Stimulated activated CD8-positive, alpha-beta memory T cell treated with anti-CD3 and anti-CD28 coated beads, Interleukin-7, amount 100 ng/mL, for 4 hours (primary cell): ENCODE measurements at places on chromosomes 1 and 21.

DNA sequence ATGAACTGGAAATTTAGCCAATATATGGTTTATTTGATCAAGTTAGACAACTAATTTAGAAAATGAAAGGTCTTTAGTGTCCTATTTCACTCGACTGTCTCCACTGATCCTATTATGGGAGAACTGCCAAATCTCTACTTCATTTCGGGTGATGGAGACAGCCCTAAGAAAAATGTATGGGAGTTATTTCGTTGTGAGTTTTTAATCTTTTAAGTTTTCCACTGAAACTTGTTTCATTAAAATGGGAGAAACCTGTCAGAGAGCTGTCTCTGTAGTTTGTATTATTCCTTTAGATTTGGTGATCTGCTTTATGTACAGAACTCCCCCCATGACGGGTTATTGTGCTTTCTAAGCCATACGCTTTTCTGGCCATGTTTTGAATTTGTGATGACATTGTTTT is 899.7 kb downstream of the ADGRL2 start:
- no peak for DNase-seq

DNA sequence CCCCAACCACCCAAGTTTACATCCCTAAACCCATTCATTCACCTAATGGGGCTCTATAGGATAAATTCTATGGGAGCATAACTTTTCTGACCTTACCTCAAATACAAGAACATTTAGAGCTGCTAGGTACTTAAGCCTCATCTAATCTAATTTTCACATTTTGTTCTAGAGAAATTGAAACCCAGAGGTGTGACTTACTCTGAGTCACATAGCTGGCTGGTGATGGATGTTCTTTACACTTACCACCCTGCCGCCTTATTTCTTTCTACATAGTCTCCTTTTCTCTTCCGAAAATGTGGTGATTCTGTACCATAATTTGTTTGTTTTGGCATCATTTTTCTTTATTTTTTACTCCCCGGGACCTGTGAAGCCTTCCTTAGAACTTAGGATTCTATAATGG is 20.3 kb downstream of the TIPRL start:
- no peak for DNase-seq

- DNase-seq = no peak
Observed at GRCh38 chr1:240649733-240650721, 38.1 kb upstream of the GREM2 start.

DNA sequence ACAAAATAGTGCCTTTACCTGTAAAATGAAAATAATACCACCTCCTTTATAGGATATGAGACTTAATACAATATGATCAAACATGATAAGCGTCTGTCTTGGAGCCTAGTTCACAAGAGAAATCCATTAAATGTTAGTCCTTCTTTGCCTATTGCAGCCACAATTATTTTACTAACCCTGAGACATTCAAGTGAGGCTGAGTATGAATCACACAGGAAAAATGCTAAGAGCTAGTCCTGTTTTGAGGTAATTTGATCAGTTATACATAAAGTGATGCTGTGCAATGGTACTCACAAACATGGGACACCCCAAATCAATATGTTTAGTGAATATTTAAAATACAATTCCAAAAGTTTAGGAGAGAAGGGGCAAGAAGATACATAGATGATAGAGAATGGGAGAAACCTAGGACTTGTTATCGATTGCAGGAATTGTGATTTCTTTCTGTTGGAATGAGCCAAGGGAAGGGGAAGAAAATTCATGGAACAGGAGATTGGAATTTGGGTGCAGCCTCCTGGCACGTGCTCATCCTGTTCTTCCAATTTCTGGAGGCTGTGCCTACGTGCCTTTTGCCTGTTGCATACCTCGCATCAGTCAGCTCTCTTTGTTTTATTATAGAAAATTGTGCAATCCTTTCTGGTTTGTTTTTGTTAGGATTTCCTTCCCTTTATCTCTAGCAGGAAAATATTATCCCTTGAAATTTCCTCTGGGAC is 39.9 kb upstream of the BACH1 start:
- DNase-seq = no peak

DNA sequence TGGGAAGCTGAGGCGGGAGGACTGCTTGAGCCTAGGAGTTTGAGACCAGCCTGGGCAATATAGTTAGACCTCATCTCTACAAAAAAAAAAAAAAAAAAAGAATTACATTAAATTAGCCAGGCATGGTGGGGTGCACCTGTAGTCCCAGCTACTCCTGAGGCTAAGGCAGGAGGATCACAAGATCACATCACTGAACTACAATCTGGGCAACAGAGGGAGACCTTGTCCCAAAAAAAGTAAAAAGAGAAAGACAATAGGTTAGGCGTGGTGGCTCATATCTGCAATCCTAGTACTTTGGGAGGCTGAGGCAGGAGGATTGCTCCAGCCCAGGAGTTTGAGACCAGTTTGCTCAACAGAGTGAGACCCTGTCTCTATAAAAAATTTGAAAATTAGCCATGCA is 130.3 kb downstream of the TIAM1 start:
- no peak for DNase-seq

GRCh38 chr1:156019946-156020292 is 832 bp downstream of the SSR2 start:
- DNase-seq = no peak

GRCh38 chr21:27359141-27359540 is 392.3 kb upstream of the ADAMTS5 start:
- DNase-seq = no peak

DNA sequence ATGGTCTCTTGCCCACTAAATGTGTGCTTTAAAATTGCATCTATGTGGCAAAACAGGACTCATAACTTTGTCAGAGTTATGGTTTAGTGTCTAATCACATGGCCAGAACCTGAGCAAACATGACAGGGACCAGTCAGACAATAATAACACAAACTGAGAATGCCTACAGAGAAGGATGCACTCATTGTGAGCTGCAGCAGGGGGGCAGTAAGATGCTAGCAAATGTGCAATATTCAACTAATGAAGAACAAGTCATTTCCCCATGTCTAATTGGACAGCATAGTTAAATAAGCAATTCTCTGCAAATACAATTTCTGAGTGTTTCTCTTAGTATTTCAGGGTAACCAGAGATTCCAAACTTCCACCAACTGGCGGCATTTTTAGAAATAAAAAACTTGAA is 30.8 kb downstream of the SPAG17 start:
- DNase-seq = no peak

- no peak for DNase-seq
Observed at GRCh38 chr1:247482747-247483146, 24.8 kb upstream of the OR2B11 start.

- no peak for DNase-seq
Observed at GRCh38 chr1:202857136-202857610, 31.8 kb downstream of the RABIF start.

DNA sequence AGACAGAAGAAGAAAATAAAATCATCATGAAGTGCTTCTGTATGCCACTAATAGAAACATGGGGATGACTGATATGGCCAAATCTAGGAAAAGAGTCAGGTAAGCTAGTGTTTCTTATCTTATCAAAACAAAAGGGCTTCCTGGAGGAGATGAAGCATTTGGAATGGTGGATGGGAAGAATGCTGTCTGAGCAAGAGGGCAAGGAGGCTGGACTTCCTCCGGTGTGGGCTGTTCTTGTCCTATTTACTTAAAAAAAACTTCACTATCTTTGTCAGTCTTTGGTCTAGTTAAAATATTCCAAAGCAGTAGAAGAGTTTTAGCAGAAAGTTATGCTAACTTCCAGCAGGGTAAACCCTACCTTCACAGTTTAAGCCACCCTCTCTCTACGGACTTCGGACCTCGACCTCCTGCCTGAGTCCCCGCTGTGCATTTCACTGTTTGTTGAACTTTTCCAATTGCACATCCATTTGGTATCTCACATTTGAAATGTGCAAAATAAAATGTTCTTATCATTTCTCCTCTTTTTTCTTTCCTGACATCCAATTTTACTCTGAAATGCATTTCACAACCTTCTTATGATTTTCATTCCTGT is 64.8 kb upstream of the TSPAN2 start:
- no peak for DNase-seq

GRCh38 chr1:190663962-190664361 is 186.3 kb upstream of the BRINP3 start:
- no peak for DNase-seq
